ENCODE measurements at places on chromosomes 3 and 15.

- DNase-seq, result no peak
Measured at GRCh38 chr3:118101891-118102290, 932.8 kb downstream of the IGSF11 start.

DNA sequence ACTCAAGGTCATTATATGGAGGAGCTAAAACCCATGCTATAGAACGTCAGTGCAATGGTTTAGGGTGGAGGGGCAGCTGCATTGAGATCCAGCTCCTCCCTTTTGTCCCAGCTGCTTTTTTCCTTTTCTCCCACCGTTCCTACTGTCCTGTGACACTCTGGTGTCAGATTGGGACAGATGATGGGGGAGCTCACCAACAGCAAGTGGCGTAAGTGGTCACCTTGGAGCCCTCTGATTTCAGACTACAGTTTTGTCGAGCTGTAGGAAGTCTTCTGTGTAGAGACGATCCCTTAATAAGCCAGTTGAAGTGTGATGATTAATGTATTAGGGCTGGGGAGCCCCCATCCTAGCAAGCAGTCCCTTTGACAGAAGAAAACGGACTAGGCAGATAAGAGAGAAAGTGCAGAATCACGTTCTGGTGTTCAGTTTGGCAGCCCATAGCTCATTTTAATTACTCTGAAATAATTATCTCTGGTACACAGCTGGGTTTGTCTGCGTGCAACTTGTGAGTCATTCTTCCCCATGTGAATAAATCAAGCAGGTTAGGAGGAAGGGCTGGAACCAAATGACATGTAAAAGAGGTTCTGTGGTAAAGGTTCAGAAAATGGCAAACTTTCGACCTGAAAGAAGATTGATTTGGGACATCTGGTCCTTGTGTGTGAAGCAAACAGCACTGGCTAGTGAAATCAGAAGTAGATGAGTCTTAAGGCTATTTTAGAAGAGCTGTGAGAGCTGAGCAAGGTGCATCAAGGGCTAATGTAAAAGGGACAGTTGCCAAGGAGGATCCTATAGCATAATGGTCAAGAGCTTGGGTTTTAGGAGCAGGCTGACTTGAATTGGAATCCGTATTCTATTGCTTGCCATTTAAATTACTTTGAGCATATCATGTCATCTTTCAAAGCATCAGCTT, 241.4 kb downstream of the EDEM1 start:
- DNase-seq, result peak; percentile 89

- no peak for DNase-seq
Measured at GRCh38 chr3:134445636-134446035, 40.1 kb downstream of the ANAPC13 start.

GRCh38 chr15:70240082-70240481, 142.4 kb upstream of the TLE3 start:
- DNase-seq, result no peak

GRCh38 chr3:50428007-50428633, 68.8 kb upstream of the TMEM115 start:
- no peak for DNase-seq

DNA sequence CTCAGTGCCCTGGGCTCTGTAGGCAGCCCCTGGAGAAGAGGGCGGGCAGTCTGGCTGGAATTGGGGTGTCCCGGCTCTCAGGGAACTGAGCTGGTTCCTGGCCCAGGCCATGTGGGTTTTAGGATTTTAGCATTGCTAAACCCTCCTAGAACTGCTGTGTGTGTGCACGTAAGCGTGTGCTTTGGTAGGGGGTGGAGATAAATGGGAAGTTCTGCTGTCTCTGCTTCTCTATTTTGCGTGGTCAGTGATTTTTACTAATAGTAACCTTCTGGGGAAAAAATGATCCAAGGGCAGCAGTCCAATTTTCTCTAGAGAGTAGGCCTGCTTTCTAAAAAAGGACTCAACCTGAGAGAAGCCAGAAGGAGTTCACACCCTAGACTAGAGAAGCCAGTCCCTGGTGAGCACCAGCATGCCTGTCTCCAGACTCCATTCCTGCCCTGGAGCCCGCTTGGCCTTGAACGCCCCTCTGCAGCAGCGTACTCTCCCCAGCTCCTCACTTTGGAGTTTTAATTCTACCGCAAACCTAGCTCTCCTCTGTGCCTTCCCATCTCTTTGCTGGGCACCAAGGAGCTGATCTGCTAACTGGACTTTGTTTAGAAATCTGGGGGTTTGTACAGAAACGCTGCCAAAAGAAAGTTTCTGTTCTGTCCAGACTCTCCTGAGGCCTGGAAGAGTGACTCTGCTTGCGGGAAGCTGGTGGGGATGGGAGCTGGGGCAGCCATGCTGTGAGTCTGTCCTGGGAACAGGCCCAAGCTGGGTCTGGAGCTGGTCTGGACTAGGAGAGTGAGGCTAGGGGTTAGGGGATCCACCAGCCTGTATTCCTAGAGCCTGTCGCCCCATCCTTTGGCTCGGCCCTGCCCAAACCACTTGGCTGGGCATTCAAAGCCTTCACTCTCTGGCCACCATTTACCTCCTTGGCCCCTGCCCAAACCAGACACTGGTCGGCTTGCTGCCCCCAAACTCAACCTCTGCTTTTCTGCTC, 19.7 kb downstream of the CORO2B start:
- DNase-seq, result no peak

- DNase-seq, result no peak
Measured at GRCh38 chr15:74884428-74885223, 5.2 kb upstream of the MPI start.
